Stimulated activated CD4-positive, alpha-beta T cell treated with anti-CD3 and anti-CD28 coated beads, Interleukin-1b, Interleukin-23, amount 100 ng/mL, for 4 hours (primary cell): ENCODE measurements at places on chromosomes 5 and 9.

DNA sequence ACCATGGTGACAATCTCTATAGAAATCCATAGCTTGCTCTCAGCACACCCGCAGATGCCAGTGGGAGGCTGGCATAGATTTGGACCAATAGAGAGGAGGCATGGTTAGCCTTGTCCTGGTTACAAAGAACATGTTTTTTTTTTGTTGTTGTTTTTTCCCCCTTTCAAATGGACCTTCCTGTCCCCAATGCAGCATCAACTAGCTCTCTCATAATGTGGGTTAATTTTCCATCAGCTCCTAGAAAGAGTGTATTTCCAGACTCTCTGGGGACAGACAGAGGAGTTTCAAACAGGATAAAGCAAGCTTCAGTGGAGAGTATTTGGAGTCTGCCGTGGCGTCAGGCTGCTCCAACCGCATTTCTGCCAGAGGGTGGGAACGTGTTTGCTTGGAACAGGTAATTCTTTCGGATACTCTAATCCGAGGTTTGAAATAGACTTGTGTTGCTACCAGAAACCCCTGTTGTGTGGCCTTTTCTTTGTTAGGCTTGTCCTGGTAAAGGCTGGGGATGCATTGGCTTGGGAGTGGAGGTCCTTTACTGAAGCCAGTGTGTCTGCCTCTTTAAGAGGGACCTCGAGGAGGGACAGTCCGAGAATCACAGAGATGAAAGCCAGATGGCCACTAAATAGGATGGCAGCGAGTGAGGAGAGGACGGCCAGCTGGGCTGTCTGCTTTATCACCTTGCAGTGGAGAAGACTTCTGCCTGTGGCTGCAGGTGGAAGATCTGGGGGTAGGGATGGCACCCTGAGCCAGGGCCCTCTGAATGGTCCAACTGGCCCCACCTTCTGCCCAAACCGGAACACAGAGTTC is 130.5 kb upstream of the CPEB4 start:
- DNase-seq: no peak

DNA sequence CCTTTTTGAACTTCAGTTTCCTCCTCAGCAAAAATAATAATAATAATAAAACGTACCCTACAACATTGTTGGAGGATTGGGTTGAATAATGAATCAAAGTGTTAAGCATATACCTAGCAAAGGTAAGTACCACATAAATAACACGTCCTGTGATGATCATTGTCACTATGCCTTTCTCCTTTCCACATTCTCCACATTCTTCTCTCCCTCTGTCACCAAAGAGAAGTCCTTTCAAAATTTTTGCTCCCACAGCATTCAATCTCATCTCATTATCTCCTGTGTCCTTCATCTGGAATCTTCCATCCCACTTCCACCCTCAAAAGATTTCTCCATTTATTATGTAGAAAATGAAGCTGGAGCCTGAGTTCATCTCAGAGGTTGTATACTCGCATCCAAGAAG is 7.2 kb upstream of the ALDOB start:
- DNase-seq: no peak

- DNase-seq: no peak
These were observed 37.8 kb downstream of the WDR36 start for GRCh38 chr5:111129938-111130337.

- DNase-seq: no peak
These were observed 8.7 kb downstream of the TAS2R1 start for GRCh38 chr5:9621379-9621903.

DNA sequence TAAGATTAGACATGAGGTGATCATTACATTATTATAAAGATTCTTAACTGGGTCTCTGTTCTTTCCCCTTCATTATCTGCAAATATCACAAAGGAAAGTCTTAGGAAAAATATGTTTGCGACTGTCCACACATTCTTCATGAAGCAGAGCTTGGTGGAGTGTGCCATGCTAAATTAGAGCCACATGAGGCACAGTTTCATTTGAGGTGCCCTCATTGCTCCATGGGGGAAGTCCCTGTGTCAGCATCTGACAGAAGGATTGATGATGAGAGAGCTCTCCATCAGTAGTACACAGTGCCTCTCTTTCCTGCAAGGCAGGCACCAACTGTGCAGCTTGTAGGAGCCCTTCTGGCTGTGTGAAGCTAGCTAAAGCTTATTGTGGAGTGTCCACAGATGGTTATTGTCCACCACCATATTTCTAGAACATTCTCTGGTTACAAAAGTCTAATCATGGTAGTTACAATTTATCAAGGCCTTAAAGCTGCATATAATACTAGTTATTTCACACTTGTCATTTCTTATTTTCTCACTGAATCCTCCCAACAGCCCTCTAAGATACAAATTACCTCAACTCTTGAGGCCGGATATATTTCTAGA is 63.9 kb downstream of the C9orf152 start:
- no peak for DNase-seq

DNA sequence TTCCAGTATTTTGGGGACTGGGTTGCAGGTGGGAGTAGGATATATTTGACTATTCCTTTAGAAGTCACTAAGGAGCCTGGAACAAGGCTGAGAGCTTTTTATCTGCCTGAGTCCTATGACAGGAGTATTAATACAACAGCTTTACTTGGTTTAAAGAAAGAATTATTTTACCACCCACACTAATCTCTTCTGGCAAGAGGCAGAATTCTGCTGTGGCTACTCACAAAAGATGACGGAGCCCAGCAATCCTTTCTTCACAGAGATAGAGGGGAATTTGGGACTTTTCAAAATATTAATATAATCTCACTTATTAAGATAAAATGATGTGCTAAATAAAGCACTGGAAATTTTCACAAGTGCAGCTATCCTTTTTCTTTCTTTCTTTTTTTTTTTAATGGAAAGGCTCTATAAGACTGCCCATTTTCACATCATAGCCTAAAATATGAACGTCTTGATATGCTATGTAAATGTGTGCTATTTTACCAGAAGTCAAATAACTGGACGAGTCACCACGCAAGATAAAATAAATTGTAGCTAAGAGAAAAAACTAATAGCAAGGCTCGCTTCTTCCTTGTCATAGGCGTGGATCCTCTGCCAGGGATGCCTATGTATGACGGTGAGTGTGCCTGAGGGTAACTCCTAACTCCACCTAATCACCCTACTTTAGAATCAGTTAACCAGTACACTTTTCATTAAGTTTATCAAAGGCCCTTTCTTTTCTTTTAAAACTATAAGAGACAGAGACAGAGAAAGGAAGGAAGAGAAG is 76.3 kb downstream of the ZNF608 start:
- DNase-seq: no peak

- no peak for DNase-seq
These were observed 52.8 kb downstream of the SPATA31C2 start for GRCh38 chr9:88085476-88085875.

- no peak for DNase-seq
These were observed 22.0 kb downstream of the MAP3K1 start for GRCh38 chr5:56837381-56837780.

DNA sequence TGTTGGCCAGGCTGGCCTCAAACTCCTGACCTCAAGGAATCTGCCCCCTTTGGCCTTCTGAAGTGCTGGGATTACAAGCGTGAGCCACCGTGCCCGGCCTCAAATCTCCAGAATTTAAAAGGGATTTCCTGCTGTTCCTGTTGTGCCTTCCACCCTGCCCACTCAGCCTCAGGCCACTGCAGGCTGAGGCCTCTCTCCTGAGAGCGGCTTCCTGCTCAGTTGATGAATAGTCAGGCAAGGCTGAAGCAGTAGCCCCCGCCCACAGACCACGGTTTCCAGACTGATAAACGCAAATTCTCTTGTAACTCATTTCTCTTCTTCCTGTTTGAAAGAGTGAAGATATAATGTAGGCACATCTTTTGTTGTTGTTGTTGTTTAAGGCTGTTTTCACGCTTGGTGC is 127.0 kb upstream of the PLCXD3 start:
- DNase-seq: no peak

- DNase-seq: no peak
These were observed 11.3 kb upstream of the ANGPTL2 start for GRCh38 chr9:127133739-127134167.

GRCh38 chr5:149303210-149303609 is 31.6 kb downstream of the AFAP1L1 start:
- DNase-seq: no peak

DNA sequence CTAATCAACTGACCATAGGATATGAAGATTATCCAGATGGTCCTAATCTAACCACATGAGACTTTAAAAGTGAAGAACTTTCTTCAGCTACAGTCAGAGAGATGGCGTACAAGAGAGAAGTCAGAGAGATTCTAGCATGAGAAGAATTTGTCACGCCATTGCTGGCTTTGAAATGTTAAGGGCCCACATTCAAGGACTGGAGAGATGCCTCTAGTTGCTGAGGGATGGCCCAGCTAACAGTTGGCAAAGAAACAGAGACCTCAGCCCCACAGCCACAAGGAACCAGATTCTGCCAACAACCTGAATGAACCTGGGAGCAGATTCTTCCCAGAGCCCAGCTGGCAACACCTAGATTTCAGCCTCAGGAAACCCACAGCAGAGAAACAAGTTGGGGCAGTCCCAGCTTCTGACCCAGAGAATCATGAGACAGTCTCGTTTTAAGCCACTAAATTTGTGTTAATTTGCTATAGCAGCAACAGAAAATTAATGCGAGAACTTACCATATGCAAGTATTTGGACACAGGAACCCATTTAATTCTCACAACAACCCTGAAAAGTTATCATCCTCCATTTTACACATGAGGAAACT is 132.0 kb downstream of the MLLT3 start:
- no peak for DNase-seq

DNA sequence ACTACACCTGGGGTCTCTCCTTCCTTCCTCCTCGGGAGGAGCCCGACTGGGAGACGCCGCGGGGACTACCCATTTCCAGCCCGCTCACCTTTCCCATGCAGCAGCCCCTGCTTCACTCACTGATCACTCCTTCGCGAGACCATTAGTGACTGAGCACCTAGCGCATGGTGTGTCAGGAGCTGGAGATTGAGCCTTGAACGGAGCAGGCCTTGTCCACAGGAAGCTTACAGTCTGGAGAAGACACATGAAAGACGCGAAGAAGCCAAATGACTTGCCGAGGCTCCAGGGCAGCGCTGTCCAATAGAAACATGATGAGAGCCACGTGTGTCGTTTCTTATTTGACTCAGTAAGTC is 283 bp upstream of the CFAP90 start:
- no peak for DNase-seq

GRCh38 chr5:25345240-25345771 is 700.5 kb upstream of the CDH10 start:
- DNase-seq: no peak

DNA sequence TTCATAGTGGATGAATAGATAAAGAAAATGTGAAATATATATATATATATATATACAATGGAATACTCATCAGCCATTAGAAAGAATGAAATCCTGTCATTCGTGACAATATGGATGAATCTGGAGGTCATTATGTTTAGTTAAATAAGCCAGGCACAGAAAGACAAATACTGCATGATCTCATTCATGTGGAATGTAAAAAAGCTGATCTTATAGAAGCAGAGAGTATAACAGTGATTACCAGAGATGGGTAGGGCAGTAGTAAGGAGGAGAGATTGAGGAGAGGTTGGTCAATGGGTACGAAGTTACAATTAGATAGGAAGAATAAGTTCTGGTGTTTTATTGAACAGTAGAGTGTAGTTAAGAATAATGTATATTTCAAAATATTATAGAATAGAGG is 19.7 kb upstream of the PCDHAC2 start:
- no peak for DNase-seq

- DNase-seq: no peak
These were observed 236.9 kb upstream of the ANKRD55 start for GRCh38 chr5:56470007-56470406.

GRCh38 chr5:39178171-39178570 is 41.2 kb downstream of the FYB1 start:
- DNase-seq: no peak

DNA sequence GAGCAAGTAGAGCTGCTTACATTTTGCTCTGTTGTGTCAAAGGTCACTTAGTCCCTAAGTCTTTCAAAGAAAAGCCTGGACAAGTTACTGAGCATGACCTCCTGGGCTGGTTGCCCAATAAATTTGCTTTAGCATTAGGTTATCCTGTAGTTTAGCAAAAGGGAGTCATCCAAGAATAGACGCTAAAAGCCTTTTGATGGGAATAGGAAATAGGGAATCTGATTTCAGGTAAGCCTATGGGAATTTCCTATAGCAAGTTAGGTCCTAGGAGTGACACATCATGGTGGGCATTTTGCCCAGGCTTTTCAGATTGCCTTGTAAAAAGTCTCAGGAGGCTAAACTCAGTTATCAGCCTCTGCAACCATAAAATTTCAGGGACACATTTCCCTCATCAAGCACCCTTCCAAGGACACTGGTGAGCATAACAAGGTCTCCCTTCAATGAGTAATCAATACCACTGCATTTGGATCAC is 67.6 kb upstream of the RANBP3L start:
- no peak for DNase-seq

DNA sequence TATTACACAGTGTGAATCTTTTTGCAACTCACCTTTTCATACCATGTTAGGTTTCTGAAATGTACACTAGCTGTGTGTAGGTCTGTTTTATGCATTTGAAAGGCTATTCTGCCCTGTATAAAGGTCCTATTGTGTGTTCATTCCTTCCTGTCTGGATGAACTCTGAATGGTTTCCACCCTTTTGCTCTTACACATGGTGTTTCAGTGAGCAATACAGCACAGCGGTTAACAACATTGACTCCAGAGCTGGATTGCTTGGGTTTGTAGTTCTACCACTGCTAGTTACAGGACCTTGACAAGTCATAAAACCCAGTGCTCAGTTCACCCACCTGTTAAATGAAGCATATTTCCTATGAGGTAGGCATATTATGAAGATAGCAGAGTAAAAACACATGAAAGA is 331.6 kb downstream of the ADGRV1 start:
- DNase-seq: no peak

- DNase-seq: no peak
These were observed 26.8 kb downstream of the RGS7BP start for GRCh38 chr5:64532657-64533056.

GRCh38 chr9:137213160-137214060 is 7.9 kb downstream of the NDOR1 start:
- DNase-seq: no peak
